ENCODE measurements at places on chromosomes 5 and 9.

GRCh38 chr9:131804826-131805225 lies 65.0 kb upstream of the RAPGEF1 start:
- no peak for DNase-seq

GRCh38 chr9:114785866-114786650 lies 19.8 kb downstream of the TNFSF15 start:
- no peak for DNase-seq

DNA sequence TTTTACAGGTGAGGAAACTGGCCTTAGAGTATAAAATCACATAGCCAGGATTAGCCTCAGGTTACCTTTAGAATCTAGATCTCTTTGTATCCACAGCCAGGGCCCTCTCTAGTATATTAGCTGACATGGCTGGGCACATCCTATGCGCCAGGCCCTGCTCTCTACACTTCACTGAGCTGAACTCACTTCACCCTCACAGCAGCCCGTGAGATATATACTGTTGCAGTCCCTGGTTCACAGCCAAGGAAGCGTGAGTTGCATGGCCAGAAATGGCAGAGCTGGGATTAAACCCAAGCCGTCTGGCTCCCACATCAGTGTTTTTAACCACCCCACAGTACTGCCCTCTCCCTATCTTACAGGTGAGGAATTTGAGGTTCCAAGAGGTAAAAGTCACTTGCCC lies 58.4 kb downstream of the DAB2IP start:
- no peak for DNase-seq

GRCh38 chr5:103391659-103392058 lies 133.1 kb downstream of the MACIR start:
- no peak for DNase-seq

DNA sequence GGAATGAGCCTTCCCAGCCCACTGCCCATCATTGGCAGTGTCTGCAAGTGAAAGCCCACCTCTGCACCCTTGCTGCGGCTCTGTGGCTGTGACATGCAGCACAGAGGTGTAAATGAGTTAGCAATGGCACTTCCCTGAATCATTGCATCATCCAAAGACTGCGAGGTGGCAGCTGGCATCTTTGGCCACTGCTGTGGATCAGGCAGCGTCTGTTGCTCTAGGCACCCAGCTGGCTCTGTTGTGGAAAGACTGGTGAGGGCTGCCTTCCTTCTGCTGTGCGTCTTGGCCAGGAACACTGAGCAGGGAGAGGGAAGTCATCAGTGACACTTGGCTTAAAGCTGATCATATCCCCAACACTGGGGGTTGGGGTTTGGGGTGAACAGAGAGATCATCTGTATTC lies 64.5 kb downstream of the MFAP3 start:
- DNase-seq: no peak

DNA sequence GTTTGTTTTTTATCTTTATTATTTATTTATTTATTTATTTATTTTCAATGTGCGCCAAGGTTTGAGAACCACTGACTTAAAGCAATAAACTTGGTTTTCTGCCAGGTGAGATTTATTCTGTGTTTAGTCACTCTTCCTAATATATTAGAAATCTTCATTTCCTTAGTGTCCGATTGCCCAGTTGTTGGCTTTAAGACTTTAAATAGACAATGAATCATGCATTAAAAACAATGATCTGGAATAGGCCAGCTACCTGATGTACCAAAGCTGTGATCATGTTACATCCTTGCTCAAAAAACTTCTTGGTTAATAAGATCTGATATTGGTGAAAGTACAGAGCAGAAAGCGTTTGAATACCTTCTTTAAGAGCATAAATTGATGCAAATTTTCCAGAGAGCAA lies 52.1 kb upstream of the ERBIN start:
- peak; percentile 54 for DNase-seq

GRCh38 chr9:75992482-75993206 lies 102.2 kb downstream of the PCSK5 start:
- peak; percentile 9 for DNase-seq
